Dorsolateral prefrontal cortex (tissue), 122 donors: ENCODE measurements at places on chromosomes 12 and 14.

- DNase-seq = peak; percentile 50
These were observed 23.1 kb downstream of the BICDL1 start for GRCh38 chr12:120012067-120012621.

DNA sequence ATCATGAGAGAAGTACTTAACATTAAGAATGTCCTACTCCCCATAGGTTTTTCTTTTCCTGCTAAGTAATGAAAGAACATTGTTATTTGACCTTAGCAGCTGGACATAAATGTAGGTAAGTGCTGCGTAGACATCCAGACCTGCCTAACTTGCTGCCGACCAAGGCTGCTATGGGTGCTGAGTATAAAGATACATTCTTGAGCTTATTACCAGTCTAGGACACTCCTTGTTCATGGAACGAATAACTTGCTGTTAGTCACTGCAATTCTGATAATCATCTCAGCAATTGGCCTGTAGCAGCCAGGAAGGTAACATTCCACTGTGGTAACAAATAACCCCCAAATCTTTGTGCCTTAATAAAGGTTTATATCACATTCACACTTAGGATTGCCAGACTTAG is 478.1 kb downstream of the VRK1 start:
- DNase-seq = no peak

DNA sequence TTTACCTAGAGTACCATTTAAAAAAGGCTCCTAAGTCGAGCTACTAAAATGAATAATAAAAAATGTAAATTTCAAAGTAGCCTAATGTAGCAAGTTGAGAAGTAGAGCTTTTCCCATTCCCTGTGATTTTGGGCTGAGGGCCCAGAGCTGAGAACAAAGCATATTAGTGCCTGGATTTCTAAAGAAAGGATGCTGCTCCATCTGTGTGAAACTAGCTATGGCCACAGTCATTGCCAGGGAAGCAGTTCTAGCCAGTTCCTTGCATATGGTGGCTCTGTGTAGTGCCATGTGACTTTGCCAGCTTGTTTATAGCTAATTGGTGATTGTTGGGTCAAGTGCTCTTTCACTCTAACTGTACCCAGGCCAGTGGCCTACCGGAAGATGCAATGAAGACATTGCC is 20.4 kb upstream of the FBXO33 start:
- DNase-seq = no peak

GRCh38 chr12:40643976-40644375 is 48.3 kb upstream of the CNTN1 start:
- DNase-seq = no peak

- no peak for DNase-seq
These were observed 190.2 kb upstream of the HMGA2 start for GRCh38 chr12:65634061-65634460.

DNA sequence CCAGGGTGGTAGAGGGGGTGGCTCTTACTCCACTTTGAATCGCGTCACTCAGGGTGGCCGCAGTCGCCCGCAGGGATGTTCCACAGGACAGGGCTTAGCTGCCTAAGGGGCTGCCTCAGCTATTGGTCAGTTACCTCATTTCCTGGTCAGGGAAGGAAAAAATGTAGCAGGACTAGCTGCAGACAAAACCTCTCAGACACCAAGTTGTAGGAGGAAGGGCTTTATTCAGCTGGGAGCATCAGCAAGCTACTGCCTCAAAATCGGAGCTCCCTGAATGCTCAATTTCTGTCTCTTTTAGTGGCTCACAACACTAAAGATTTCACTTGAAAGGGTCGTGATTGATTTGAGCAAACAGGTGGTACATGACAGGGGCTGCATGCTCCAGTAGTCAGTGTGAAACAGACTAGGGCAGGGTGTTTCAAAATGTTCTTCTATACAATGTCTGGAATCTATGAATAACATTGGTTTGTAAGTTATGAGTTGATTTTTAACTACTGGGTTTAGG is 6.4 kb upstream of the CLEC6A start:
- DNase-seq = no peak

DNA sequence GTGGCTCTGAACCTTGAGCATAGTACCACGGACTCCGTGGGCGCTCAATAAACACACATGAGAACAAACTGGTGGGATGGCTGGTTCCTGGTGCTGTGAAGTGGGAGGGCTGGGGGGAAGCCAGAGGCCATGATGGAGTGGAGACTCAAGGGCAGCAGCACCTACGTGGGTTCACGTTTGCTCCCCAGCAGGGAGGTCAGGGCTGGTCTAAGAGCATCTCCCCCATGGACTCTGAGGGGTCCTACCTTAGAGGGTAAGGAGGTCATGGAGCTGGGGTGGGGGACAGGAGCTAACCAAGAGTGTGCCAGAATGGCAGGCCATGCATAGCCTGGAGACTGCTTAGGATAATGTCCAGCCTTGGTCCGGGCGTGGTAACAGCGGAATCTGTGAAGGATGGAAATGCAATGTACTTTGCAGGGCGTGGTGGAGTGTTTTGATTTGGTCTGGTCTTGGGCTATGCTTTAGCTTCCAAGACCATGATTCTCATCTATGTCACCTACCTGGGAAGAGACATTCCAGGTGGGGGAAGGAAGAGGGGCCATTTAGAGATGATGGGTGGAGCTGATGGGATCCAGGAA is 103.0 kb downstream of the PRMT8 start:
- peak; percentile 28 for DNase-seq

DNA sequence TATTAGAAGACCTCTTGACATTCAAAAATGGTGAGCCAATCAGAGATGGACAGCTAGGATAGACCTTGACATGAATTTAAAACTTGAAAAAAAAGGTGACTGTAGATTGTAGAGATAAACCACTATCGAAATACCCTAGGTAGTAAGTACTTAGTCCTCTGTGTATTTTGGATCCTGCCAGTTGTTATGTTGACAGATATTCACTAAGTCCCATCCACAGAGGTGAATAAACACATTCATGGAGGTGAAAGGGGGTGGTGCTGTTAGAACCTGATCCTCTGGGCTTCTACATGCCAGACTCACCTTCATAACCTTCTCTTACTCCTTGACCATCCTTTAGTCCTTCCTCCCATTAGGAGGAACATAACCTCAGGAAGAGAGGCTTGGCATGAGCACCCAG is 72.3 kb downstream of the OTX2 start:
- no peak for DNase-seq

- DNase-seq = no peak
These were observed 965.2 kb downstream of the VRK1 start for GRCh38 chr14:97762386-97762785.

DNA sequence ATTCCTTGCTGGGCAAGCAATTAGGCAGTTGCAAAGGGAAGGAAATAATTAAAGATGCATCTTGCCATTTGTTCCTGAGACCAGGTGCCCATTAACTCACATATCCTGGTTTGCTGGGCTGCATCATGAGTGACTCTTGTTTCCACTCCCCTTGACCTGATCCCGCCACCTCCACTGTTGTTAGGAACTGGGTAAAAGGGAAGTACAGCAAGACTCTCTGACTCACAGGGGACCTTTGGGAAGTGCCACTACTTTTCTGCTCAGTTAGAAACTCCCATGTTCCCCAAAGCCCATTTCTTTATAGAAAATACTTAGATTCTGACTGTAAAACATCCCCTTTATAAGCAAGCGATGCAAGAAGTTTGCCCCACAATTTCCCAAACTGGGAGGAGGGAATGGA is 186.0 kb upstream of the BCL2L14 start:
- no peak for DNase-seq

GRCh38 chr12:47411966-47412365 is 293.9 kb downstream of the RPAP3 start:
- DNase-seq = no peak

- no peak for DNase-seq
These were observed 211.5 kb downstream of the PRKD1 start for GRCh38 chr14:29716150-29716549.

DNA sequence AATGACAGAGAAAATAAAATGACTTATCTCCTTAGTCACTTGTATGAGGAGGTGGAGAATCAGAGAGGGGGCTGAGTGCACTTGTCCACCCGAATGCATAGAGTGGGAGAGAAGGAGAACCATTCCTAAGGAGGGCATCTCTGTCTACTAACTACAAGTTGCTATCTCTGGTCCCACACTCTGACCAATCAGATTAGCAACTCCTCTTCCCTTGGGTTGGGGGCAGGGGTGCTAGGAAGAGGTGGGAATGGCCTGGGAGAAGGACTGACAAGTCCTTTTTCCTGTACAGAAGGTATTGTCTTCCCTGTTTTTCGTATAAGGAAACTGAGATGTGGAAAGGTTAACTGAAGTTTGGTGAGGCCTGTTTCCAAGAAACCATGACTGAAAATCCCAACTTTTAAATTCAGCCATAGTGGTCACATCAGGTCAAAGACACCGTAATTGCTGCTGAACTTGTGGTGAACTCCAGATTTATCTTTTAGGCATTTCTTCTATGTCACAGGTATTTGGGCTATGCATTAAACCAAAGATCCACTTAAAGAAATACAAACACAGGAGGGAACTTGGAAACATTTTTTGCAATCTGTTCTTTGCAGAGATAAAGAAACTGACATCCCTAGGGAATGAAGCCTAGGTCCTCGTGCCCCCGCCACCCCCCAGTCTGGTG is 207.8 kb downstream of the CRADD start:
- DNase-seq = no peak

- DNase-seq = no peak
These were observed 30.7 kb upstream of the RFLNA start for GRCh38 chr12:124264089-124264795.

DNA sequence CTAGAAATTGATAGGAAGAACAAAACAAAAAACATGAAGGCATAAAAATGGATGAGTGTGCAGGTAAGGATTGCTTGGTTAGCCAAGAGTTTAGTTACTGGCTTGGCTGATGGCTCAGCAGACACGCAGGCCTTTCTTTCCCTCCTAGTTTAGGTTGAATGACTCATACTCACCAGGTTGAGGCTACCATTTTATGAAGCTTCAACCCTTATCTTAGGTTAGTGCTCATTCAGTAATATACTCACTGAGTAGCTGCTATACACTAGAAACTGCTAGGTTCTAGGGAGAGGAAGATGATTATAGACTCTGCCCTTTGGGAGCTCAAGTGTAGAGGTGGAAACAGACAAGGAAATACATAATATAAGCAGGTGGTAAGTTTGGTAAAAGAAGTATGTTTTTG is 6.0 kb downstream of the P3H3 start:
- DNase-seq = no peak

- no peak for DNase-seq
These were observed 208.8 kb downstream of the VRK1 start for GRCh38 chr14:97005934-97006333.

DNA sequence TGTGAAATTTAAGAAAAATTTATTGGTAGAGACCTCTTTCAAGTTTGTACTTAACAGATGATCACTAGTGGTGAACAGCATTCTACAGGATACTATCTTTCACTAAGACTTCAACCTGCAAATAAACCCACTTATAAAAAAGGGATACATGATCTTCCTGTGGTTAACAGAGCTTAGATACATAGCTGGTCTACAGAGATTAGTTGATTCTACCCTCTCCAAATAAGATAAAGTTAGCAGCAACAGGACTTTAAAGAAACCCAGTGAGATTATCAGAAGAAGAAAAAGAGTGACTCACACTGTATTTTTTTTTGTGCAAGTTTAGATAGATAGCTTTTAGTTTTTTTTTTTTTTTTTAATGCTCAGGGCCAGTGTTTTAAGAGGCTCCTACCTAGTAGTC is 34.5 kb downstream of the USP44 start:
- no peak for DNase-seq

GRCh38 chr12:104048811-104049210 is 1.2 kb downstream of the GLT8D2 start:
- DNase-seq = no peak

GRCh38 chr12:77925536-77926108 is 94.9 kb downstream of the NAV3 start:
- DNase-seq = peak; percentile 79

- peak; percentile 6 for DNase-seq
These were observed 126.0 kb upstream of the FKBP4 start for GRCh38 chr12:2668816-2669215.

DNA sequence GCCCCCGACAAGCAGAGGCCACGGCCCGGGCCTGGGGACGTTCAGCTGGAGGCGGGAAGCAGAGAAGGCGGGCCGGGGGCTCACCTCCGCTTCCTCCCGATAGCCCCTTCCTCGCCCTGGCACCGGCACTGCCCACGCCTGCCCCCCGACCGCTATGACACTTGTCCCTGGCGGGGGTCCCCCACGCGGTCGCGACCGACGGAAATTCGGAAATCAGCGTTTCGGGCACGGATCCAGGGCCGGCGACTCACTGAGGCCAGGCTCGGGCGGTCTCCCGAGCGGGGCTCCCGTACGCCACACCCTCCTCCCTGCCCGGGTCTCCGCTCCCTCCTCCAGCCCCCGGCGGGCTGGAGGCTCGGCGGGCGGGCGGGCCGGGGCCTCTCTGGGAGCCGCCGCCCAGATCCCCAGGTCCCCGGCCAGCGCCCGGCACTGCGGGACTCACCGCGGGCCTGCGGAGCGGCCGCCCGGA is 581 bp downstream of the PITPNM2 start:
- DNase-seq = no peak

- no peak for DNase-seq
These were observed 650 bp downstream of the GALC start for GRCh38 chr14:87992346-87992717.

DNA sequence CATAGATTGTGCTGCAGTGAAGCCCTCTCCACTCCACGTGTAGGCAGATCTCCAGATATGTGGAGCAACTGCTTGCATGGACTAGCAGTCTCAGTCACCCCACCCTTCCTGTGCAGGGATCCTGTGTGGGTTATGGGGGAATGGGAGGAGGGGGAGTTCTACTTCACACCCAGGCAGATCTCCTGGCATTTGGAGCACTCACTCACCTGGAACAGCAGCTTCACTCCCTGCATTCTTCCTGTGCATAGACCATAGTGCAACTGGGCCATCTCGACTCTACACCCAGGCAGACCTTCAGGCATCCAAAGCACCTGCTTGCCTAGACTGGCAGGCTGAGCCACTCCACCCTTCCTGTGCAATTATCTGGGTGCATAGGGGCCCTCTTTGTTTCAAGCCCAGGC is 96.0 kb upstream of the PCED1B start:
- DNase-seq = no peak

DNA sequence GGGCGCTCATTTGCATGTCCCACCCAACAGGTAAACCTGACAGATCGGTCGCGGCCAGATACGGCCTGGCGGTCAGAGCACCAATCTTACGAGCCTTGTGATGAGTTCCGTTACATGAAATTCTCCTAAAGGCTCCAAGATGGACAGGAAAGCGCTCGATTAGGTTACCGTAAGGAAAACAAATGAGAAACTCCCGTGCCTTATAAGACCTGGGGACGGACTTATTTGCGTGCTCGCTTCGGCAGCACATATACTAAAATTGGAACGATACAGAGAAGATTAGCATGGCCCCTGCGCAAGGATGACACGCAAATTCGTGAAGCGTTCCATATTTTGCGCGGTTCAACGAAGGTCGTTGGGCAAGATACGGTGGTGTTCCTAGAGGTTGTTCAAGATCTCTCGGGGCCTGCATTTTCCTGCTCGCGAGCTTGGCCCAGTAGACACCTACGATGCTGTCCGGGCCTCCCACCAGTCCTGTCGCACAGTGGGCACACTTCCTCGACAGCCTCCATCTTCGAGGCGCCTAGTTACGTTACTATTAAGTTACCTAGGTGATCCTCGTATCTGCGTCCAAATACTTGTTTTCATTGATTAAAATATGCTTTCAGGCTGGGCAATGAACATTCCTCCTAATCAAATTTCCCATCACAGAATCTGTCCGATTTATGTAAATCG is at the start of gene RNU6-7:
Gene RNU6-7, plus strand, starts transcription at position 230 of the 675 bp plus-strand sequence.
- DNase-seq = peak; percentile 34
